ENCODE measurements at places on chromosomes 12 and 14. TPM values are rescaled to one million over a fixed set of nuclear protein-coding genes. Genes with fewer than 3 reads are reported as not detected.

The TAS2R30 gene
- total RNA-seq = 9.1 TPM

The CLEC4D gene
- not detected for total RNA-seq

The ZC3H14 gene
- 85.5 TPM for total RNA-seq

The CRIP2 gene
- total RNA-seq = 8.6 TPM

DNA sequence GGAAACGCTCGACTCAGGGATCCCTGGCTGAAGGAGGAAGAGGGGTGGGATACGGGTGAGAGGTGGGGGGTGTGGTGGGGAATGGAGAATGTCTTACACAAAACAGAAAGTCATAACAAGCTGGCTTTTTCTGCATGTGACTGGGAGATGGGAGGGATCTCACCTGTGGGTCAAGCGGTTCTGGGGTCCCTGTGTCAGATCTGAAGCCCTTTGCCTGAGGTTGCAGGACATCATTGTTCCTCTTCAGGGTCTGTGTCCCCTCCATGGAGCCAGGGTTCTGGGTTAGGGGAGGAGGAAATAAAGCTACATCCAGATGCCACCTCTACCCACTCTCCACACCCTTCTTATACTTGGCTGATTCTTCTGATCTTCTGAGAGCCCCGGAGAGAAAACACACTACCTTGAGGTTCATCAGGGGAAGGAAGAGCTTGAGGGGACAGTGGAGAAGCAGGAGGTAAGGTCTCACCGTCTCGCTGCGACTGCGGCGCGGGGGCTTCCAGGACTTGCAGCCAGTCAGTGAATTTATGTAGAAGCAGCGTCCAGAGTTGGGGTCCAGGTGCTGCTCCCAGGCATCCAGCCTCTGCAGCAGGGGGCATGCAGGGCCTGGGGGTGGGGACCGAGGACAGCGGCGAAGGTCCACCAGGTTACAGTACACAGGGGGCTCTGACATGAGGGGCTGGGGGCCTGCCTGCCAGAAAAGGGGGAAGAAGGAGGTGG lies 2.5 kb downstream of the ARHGAP9 start:
- DNase-seq = no peak

The BMAL2 gene
- 21.6 TPM for total RNA-seq

DNA sequence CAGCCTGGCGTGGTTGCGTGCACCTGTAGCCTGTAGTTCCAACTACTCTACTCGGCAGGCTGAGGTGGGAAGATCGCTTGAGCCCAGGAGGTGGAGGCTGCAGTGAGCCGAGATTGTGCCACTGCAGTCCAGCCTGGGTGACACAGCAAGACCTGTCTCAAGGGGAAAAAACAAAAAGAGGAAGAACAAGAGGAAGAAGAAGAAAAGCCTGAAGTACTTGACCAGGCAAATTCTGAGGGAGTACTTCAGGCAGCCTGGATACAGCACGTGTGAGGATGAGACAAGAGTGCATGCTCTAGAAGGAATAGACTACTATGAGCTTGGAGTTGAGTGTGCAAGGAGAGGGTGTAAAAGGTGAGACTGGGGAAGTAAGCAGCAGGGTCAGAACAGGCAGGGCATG lies 1.8 kb downstream of the GDF3 start:
- DNase-seq = no peak

The FOXM1 gene
- 17.7 TPM for total RNA-seq

The CABP1 gene
- total RNA-seq = not detected

- peak; percentile 28 for DNase-seq
Observed at GRCh38 chr12:10673659-10674384, at the start of gene STYK1. Gene STYK1, minus strand, starts transcription at chr12:10674052. Its CDS starts 39,434 bp downstream, at chr12:10634618.

The IRAK3 gene
- total RNA-seq = 2.6 TPM

DNA sequence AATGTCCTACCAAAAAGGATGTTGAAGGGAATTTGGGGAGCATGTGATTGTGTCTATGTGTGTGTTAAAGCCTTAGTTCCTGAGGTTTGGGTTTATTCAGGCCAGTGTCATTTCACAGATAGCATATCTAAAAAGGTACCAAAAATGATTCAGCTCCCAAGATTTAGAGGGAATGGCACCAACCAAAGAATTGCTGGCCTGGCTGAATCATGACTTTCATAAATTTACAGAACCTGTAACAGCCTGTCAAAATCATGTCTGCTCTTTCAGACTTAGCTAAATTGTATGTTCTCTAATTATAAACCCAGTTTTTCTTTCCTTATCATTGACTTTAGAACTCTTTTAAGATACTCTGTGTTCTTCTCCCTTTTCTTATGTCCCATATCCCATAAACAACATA lies 231.5 kb downstream of the NUBPL start:
- DNase-seq = no peak

The TSPAN11 gene
- total RNA-seq = 0.32 TPM

The TCP11L2 gene
- total RNA-seq = 30.0 TPM

DNA sequence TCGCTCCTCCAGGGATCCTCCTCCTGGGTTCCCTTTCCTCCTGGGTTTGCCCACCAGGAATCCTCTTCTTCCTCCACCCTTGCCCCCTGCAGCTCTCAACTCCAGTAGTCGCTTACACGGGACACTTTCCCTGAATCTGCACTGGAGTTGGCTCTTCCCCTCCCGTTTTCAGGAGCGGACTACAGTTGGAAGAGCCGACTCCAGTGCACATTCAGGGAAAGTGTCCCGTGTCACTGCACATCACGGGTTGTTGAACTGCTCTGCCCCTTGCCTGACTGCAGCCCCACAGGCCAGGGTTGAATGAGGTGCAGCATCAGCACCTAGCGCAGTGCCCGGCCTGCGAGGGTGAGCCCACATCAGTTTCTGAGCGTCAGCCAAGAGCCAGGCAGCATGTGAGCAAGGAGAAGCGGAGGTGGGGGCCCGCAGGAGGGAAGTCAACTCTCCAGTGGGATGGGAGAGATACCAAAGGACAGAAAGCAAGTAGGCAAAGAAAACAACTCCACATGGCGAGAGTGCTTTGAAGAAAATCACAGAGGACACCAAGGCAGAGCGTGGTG lies 13.1 kb downstream of the RAPGEF3 start:
- DNase-seq = no peak

GRCh38 chr12:106445959-106446358 lies 88.4 kb downstream of the POLR3B start:
- DNase-seq = no peak

- peak; percentile 68 for DNase-seq
Observed at GRCh38 chr12:113903381-113903863, 62.7 kb downstream of the RBM19 start.

The ARHGAP9 gene
- total RNA-seq = under 0.01 TPM

DNA sequence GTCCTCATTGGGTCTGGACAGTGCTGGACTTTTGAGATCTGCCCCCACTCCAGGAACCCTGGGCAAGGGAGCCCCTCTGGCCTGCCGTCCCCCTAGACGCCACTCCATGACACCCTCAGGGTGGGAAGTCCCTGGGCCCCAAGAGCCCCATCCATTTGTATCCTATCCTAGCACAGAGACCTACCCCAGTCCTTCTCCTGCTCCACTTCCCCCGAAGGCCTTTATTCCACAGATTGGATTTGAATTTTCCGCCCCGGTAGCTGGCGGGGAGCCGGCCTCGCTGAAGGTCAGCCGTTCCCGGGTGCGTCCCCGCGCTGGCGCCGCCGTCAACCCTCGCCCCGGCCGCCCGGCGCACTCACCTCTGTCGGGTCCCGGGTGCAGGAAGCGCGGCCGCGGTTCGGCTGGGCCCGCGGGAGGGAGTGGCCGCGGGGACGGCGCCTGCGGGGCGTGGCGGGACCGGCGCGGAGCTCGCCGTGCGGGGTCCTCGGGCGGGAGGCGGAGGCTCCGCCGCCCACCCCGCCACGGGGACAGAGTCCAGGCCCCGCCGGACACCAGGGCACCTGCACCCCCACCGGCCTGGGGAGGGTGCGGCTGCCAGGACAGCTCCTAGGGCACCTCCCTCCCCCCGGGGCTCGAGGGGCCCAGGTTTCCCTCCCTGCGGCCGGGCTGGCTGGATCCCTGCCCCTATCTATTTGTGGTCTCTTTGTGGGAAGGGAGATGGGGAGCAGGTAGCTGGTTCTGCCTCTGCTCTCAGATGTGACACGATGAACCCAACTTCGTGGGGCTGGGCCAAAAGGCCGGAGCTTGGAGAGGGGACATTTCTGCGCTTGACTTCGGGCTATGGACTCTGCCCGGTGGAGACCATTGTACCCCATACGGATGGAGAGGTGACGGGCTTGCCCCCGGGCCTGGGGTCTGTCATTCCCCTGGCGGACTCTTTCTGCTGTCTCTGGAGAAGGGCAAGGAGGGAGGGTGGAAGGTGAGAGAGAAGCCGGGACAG lies 19.9 kb upstream of the GPR68 start:
- DNase-seq = no peak

Measured in fibroblast of villous mesenchyme (primary cell).